Osteoblast (primary cell): ENCODE measurements at places on chromosomes 7 and 10. TPM values are rescaled to one million over a fixed set of nuclear protein-coding genes. Genes with fewer than 3 reads are reported as not detected.

- H3K4me1 ChIP-seq = no peaks in the 10 kb centered on the region
- no peak overlapping the region for H3K4me3 ChIP-seq
- H3K36me3 ChIP-seq = no peaks in the 10 kb centered on the region
- peaks cover 9% of the 10 kb centered on the region for H3K27me3 ChIP-seq
- DNase-seq = peak; percentile 95
Observed at GRCh38 chr10:101272229-101272868, 43.1 kb upstream of the LBX1 start.

DNA sequence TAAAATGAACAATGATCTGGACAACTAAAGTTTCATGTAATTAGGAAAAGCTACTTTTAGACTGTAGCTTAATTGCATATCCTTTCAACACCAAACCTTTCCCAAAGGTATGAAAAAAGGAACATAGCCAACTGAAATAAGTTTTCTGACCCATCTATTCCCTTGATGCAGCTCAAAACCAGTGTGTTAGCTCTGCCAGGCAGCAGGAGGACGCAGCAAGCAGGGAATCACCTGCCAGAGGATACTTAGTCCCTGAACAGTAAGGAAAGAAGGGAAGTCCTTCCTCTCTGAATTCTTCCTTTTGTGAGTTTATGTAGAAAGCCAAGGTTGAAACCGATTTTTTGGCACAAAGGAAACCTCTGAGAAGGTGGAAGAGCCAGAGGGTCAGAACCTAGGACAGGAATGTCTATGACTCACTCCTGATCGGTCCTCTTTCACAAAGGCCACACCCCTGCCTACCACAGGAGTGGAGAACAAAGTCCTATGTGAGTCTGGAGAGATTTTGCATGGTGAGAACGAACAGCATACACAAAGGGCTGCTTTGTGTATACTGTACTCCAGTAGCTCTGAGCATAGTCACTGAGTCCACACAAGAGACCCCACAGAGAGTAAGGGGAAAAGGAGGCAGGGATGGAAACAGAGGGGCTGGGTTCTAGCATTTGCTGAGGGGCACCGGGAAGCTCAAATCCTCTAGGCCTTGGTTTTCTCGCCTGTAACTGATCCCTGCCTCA is 68.8 kb upstream of the GSDME start:
- H3K27ac ChIP-seq = peak overlapping the region; percentile 6
- H3K27me3 ChIP-seq = no peaks in the 10 kb centered on the region

DNA sequence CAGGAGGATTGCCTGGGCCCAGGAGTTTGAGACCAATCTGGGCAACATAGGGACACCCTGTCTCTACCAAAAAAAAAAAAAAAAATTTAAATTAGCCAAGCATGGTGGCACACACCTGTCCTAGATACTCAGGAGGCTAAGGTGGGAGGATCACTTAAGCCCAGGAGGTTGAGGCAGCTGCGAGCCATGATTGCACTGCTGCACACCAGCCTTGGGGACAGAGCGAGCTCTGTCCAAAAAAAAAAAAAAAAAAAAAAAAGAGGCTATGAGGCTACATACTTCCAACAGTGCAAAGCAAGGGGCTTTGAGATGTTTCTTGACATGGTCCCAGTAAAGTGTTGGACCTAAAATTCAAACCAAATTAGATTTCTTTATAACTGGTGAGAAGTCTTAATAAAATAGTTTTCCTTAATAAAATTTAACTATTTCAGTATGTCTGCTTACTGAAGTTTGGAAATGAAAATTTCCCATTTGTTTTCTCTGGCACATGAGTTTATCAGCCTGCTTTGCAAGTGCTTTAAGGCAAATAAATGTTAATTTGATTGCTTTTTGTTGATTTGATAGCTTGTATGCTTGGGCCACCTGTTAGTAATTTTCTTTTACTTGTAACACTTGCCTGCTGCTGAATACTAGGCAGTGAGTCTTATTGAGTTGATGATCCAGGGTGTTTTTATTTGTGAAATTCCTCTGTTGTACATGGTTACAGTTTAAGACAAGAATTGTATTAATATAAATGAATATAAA is 16.1 kb downstream of the CALU start:
- no peak for DNase-seq
- no peaks in the 10 kb centered on the region for H3K27me3 ChIP-seq
- no peak overlapping the region for H3K4me3 ChIP-seq
- H3K27ac ChIP-seq = peak overlapping the region; percentile 86

- peaks cover 10% of the 10 kb centered on the region for H3K27me3 ChIP-seq
- H3K36me3 ChIP-seq = no peaks in the 10 kb centered on the region
- H3K27ac ChIP-seq = no peak overlapping the region
- DNase-seq = no peak
- no peak overlapping the region for H3K4me3 ChIP-seq
- H3K4me1 ChIP-seq = no peaks in the 10 kb centered on the region
Observed at GRCh38 chr10:93110472-93111146, 36.9 kb downstream of the CYP26A1 start.

DNA sequence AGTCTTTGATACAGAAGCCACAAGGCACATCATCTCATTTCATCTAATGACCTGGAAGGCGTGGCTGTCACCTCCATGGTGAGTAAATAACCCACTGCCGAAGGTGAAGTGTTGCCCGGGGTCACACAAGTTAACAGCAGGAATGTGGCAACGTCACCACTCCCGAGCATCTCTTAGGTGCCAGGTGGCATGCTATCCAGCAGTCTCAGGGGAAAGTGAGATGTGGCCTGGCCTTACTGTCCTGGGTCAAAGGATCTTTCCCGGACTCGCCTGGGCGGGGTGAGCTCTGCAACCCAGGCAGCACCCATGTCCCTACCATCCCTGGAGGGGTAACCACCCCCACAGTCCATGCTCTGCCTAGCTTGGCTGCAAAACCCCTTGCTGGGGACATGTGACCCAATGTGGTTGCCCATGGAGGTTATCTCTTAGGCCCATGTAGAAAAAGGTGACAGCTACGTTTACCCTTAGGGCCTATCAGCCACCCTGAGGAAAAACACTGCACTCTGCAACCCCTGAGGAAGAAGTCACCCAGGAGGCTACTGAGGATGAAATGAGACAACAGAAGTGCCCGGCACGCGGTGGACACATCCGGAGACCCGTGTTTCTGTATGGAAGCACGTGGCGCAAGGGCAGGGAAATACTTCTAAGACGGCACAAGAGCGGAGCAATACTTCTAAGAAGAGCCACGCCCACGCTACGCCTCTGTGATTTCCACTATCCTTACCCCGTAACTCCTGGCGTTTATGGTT is 52.0 kb downstream of the BAIAP2L1 start:
- H3K4me1 ChIP-seq = peaks cover 10% of the 10 kb centered on the region
- no peaks in the 10 kb centered on the region for H3K27me3 ChIP-seq
- DNase-seq = no peak
- no peaks in the 10 kb centered on the region for H3K36me3 ChIP-seq
- no peak overlapping the region for H3K27ac ChIP-seq
- no peak overlapping the region for H3K4me3 ChIP-seq

Gene RARRES2
- 18.3 and 26.1 TPM in 2 replicates for total RNA-seq

DNA sequence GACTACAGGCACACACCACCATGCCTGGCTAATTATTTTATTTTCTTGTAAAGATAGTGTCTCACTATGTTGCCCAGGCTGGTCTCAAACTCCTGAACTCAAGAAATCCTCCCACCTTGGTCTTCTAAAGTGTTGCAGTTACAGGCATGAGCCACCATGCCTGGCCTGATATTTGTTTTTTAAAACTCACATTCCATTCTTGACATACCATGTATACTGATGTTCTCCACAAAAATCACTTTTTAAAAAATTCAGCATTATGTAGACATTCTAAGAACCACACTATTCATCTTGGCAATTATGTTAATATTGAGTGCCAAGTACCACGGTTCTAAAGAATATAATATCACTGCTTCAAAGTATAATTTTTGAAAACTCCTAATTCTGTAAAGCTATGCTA is 43.5 kb downstream of the IDE start:
- no peak for DNase-seq
- peaks cover 7% of the 10 kb centered on the region for H3K36me3 ChIP-seq
- H3K27me3 ChIP-seq = no peaks in the 10 kb centered on the region
- peaks cover 6% of the 10 kb centered on the region for H3K4me1 ChIP-seq

DNA sequence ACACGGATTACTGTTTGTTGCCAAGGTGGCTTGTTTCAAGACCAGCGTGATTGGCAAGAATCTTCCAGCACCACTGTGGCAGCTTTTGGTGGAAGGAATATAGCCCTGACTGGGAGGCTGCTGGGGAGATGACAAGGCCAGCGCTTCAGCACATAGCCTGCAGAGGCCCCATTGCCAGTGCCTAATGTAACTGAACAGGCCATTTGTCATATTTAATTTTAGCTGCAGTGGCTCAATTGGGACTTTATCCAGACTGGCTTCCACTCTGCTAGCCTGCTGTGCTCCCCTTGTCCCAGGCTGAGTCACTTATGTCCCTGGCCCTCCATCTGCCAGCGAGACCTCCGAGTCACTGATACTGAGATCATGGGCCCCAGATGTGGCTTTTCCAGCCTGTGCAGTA is 483.1 kb downstream of the GALNT17 start:
- no peak overlapping the region for H3K4me3 ChIP-seq
- no peaks in the 10 kb centered on the region for H3K4me1 ChIP-seq
- DNase-seq = no peak
- no peak overlapping the region for H3K27ac ChIP-seq
- H3K36me3 ChIP-seq = no peaks in the 10 kb centered on the region

DNA sequence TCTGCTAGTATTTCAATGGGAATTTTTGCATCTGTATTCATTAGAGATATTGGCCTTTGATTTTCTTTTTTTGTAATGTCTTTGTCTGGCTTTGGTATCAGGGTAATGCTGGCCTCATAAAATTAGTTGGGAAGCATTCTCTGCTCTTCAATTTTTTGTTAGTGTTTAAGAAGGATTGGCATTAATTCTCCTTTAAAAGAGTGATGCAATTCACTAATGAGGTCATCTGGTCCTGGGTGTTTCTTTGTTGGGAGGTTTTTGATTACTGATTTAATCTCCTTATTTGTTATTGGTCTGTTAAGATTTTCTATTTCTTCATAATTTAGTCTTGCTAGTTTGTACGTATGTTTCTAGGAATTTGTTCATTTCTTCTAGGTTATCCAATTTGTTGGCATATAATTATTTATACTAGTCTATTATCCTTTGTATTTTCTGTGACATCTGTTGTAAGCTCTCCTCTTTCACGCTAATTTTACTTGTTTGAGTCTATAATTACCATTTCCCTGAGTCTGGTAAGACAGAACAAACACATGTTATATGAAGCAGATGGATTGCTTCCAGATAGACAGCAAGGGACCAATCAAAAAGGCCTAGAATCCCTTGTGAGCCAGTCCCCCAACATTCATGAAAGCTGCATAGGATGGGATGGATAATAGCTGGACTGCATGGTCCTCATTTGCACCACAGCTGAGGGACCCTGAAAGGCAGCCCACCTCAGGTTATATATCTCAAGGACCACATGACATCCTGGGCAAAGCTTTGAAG is 54.4 kb downstream of the MTPAP start:
- no peaks in the 10 kb centered on the region for H3K4me1 ChIP-seq
- no peak overlapping the region for H3K27ac ChIP-seq
- H3K4me3 ChIP-seq = no peak overlapping the region
- DNase-seq = no peak
- H3K36me3 ChIP-seq = no peaks in the 10 kb centered on the region

- peaks cover 3% of the 10 kb centered on the region for H3K4me1 ChIP-seq
- DNase-seq = no peak
- no peak overlapping the region for H3K27ac ChIP-seq
- H3K4me3 ChIP-seq = no peak overlapping the region
Observed at GRCh38 chr7:28330384-28331070, 81.8 kb upstream of the CREB5 start.

Gene OR2A5
- total RNA-seq = not detected in 2 replicates

DNA sequence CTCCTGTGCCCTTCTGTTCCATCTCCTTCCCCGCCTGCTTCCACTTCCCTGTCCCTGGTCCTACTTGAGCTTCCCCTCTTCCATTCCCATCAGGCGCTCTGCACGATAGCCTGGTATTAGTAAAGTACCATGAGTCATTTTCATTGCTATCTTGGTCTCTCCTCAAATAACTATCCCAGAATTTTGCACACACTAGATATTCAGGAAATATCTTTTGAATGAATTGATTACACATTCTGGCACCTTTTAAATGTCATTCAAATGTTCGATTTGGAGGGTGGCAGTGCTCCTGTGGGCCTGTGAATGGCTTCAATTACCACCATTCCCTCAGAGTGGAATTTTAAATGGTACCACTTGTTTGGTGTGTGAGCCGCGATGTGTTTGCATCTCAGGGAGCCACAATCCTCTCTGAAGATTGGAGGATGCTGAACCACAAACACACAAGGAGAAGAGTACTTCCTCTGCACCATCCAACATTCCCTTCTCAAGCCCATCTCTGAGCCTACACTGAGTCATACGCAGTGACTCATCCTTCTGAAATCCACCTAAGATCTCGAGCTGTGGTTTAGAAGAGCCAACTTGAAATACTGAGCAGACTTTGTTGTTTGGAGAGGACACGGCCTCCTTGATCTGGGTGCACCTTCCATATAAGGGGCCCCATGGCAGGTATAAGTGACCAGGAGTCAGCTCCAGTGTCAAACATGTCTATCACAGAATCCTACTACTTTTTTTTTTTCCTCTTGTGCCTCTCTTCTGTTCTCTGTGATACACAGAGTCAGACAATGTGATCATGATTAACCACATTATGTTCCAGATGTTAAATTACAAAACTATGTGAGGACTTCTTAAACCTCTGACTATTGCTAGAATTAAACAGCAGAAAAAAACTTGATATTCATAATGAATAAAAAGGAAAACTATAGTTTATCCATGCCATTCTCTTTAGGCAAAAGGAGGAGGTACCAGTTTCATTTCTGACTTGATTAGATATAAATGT is 81.9 kb downstream of the BMPER start:
- no peaks in the 10 kb centered on the region for H3K36me3 ChIP-seq
- peaks cover 34% of the 10 kb centered on the region for H3K4me1 ChIP-seq
- DNase-seq = peak; percentile 85
- H3K27me3 ChIP-seq = no peaks in the 10 kb centered on the region
- peak overlapping the region; percentile 22 for H3K4me3 ChIP-seq
